ENCODE measurements at places on chromosomes 11 and 22.

GRCh38 chr22:44622147-44622427, 79.9 kb upstream of the PRR5 start:
- DNase-seq: no peak

DNA sequence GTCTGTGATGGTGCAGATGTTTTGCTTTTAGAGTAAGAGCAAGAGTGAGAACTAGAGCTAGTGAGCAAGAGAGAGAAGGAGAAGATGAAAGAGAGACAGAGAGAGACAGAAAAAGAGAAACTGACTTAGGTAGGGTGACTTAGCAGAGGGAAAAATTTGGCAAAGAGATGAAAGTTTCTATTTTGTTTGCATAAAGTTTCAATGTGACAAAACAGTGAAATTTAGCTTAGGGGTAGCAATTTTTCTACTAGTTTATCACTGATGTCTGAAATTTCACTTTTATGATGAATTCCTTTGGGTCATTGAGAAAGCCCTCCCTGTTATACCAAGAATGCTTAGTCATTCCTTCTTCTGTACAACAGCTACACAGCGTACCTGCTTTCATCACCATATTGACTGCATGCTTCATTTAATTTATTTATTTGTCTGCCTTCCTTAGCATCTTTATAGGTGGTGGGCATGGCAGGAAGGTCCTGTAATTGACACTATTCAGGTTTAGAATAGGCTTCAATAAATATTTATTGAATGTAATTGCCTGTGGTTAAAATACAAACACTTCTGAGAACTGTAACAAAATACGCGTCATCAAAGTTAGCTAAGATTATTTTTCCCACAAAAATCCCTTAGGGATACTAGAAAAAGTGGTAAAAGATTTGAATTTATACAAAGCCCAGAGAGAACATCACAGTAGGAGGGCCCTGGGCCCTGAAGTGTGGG, 19.9 kb upstream of the CTSC start:
- DNase-seq: no peak

DNA sequence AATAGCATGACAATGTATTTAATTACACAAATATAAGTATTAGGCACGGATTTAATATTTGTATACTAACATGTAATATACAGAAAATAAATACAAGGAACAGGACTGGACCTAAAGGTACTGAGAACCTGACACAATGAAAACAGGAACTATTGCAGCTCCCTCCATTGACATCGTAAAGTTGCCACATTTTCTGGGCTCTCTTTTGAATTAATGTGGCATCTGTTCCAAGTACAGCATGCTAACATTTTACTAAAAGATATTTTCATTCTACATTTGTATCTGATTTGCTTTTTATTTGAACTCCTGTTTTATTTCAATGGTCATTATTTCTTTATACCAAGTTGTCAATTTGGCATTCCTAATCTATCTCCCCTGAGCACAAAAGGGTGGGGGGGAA, 15.3 kb downstream of the PHF21A start:
- no peak for DNase-seq

DNA sequence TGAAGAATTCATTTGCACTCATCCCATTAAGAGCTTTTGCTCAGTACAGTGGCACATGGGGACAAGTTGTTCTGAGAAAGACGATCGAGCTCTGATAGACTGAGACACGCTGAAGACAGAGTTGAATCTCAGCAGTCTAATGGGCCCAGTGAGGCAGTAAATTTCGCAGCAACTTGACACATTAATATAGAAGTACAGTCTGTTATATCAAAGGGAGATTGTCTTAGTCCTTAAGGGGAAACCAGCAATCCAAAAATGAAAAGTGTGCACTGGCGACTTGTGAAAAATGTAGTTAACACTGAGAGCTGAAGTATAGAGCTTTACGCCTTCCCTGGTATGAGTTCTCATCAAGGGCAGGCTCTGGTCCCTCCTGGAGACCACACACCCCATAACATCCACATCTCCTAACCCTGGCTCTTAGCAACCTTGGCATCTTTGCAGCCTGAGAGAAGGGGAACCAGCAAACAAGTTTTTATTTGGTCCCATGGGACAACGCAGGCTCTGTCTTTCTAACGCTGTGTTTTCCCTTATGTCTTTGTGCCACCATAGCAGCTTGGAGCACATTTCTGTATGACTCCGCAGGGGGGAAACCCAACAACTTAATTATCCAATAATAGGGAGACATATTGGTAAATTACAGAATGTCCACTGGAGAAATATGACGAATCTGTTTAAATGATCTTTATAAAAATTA, 952.5 kb downstream of the OPCML start:
- DNase-seq: no peak

DNA sequence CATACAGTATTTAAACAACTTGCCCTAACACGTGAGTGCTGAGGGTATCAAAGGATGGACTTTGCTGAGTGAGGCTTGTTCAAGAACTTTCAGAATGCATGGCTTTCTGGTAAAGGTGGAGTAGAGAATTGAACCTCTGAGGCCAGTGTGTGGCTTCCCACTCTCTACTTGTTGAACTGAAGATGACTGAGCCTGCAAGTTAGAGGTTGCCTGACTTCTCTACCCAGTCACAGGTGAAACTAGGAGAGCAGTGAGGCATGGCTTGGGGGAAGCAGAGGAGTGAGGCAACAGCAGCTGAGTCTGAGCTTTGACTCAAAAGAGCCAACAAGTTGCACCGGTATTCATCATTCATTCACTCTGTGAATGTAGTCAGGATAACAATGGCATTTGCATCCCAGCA, 256.4 kb upstream of the SESN3 start:
- no peak for DNase-seq

DNA sequence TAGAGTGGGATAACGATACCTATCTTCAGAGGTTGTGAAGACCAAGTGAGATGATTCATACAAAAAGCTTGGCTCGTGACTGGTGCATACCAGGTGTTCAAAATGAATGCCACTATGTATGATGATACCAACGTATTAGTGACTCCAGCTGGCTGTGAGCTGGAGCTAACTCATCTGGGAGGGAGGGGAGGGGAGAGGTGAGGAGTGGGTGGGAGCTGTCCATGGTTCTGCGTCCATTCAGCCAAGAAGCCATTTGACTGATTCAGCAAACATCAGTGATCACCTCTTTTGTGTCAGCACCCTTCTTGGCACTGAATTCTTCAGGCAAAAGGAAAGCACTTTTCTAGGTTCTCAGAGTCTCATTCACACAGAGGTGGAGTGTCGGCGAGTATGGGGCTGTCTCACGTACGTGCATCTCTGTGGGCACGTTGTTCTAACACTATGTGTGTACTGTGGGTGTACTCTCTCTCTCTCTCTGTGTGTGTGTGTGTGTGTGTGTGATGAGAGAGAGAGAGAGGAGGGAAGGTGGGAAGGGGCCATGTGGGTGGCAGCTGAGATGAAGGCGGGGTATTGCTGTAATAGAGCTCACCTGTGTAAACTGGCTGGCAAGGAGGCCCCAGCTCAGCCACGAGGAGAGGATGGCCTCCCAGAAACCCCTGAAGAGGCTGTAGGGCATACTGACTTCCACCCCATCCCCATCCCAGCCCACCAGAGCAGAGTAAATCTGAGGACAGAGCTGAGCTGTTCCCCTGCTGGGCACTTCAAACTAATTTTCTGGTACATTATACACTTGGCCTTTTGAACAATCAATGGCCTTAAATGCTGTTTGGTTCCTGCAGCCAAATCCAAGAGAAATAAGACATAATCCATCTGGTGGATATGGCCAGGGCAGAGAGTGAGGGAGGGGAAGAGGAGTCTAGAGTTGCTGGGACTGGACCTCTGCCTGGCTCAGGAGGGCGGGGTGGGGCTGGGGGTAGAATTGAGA, 96.1 kb upstream of the THY1 start:
- DNase-seq: no peak

- DNase-seq: no peak
Measured at GRCh38 chr11:104891135-104891534, 7.1 kb downstream of the CASP12 start.

Measured in activated CD4-positive, CD25-positive, alpha-beta regulatory T cell treated with anti-CD3 and anti-CD28 coated beads, Interleukin-2, amount 50 U/mL, for 16 hours (primary cell).